Stimulated activated CD4-positive, alpha-beta T cell treated with anti-CD3 and anti-CD28 coated beads, Interleukin-1b, Interleukin-23, amount 100 ng/mL, for 4 hours (primary cell): ENCODE measurements at places on chromosomes 3 and 15.

DNA sequence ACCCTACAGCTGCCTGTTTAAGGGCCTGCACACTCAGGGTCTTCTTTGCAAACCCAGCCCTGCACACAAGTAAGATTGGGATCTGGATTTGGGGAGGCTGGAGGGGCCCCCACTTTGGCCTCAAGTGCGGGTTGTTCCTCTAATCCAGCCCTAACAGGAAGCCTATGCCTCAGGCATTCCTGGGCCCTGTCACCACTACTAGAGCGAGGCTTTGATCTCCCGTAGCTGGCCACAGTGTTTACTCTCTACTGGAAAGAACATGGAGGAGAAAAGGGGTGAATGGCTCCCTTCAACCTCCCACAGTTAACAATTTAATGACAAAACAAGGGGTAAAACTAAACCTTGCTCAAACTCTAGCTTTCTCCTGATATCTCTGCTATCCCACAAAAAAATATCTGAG is 48.4 kb downstream of the DZIP1L start:
- no peak for DNase-seq

GRCh38 chr3:39207361-39208186 is 15.2 kb upstream of the XIRP1 start:
- no peak for DNase-seq

DNA sequence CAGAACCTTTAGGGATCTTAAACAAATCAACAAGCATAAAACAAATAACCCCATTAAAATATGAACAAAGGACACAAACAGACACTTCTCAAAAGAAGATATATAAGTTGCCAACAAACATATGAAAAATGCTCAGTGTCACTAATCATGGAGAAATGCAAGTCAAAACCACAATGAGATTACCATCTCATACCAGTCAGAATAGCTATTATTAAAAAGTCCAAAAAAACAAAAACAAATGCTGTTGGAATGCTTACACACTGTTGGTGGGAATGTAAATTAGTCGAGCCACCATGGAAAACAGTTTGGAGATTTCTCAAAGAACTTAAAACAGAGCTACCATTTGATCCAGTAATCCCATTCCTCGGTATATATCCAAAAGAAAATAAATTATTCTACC is 423.6 kb downstream of the OTOL1 start:
- DNase-seq, result no peak

GRCh38 chr15:81160312-81161159 is 26.5 kb downstream of the CFAP161 start:
- no peak for DNase-seq

DNA sequence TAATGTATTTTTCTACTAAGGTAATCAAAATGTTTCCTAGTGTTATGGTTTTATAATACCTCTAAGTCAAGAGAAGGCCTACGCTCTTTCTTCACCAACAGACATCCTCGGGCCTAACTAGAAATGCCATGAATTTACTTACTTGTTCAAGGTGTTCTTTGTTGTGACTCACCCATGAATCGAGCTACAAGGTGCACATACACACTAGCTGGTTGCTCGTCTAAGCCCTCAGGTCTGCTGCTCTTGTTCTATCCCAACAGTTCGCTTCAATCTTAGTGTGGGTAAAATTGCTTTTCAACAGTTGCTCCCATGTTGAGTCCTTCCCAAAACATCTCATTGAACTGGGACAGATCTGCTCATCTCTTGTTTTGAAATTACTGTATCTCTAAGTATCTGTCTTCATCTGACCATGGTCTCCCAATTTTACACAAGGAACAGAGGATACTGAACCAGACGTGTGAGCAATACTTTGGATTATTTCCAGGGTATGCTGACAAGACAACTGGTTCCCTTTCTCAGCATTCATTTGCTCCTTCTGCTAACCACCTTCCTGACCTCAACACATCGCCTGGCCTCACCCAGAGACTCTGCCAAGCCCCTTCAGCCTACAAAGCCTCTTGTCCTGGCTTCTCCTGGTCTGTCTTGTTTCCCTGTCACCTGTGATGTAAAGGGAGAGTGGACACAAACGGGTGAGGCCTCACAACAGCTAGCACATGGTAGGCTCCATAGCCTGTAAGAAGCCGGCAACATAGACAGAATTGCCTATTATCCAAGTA is 84.2 kb downstream of the NEDD4 start:
- no peak for DNase-seq

GRCh38 chr15:29623116-29623639 is 199.1 kb downstream of the TJP1 start:
- no peak for DNase-seq

GRCh38 chr3:112297714-112298113 is 3.7 kb upstream of the SLC9C1 start:
- no peak for DNase-seq

- DNase-seq, result no peak
These were observed 18.5 kb downstream of the SHQ1 start for GRCh38 chr3:72829701-72830100.

DNA sequence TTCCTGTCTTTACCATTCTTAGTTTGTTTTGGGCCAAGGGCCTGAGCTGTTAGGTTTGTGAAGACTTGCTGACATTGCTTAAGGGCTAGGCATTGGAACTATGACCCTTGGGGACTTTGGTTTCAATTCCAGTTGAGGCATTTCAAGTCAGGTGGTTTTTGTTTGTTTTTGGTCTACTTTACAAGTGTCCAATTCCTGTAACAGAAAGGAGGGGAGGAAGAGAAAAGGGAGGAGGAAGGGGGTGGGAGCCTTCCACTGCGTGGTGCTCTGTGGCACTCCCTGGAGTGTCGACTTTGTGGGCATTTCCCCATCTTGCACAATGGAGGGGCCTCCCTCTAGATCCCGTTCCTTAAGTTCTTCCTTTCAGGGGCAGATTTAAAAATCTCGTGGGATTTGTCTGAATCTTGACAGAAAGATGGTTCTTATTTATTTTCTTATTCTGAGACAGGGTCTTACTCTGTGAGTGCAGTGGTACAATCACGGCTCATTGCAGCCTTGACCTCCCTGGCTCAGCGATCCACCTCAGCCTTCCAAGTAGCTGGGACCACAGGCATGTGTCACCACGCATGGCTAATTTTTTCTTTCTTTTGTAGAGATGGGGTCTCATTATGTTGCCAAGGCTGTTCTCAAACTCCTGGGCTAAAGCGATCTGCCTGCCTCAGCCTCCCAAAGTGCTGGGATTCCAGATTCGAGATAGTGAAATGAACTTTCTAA is 59.5 kb upstream of the RYK start:
- DNase-seq, result no peak

GRCh38 chr15:63972801-63973200 is 73.5 kb downstream of the DAPK2 start:
- no peak for DNase-seq

- DNase-seq, result no peak
These were observed 90.2 kb upstream of the FGF12 start for GRCh38 chr3:192817506-192817905.

- DNase-seq, result no peak
These were observed 155.4 kb upstream of the CCDC54 start for GRCh38 chr3:107221856-107222255.

- no peak for DNase-seq
These were observed 26.5 kb downstream of the GPR15 start for GRCh38 chr3:98558100-98558827.

DNA sequence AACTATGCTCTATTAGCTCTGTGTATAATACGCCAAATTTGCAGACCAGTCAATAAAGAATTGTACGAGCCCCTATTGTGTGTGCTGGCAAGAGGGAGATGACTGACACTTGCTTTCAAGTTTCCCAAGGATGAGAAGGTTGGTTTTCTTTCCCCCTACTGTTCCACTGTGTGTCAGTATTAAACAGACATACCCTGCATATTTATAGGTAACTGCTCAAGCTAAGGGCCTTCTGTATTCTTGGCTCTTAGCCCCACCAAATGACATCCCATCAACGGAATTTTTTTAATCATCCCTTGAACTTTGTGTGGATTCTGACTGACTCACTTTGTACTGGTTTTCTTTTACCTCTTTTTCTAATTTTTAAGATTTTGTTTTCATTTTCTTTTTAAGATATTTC is 60.6 kb upstream of the GYG1 start:
- no peak for DNase-seq

DNA sequence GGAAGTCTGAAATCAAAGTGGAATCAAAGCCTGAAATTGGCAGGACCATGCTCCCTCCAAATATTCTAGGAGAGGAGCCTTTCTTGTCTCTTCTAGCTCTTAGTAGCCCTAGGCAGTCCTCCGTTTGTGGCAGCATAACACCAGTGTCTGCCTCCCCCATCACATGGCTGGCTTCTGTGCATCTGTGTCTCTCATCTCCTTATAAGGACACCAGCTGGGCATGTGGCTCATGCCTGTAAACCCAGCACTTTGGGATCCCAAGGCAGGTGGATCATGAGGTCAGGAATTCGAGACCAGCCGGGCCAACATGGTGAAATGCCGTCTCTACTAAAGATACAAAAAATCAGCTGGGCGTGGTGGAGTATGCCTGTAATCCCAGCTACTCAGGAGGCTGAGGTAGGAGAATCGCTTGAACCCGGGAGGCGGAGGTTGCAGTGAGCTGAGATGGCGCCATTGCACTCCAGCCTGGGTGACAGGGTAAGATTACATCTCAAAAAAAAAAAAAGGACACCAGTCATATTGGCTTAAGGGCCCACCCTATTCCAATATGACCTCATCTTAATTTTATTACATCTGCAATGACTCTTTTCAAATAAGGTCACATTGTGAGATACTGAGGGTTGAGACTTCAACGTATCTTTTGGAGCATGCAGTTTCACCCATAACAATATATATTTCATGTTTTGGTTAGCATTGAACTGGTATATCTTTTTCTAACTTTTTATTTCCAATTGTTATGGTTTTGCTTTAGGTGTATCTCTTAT is 148.0 kb upstream of the TPM1 start:
- DNase-seq, result no peak

GRCh38 chr15:78691167-78691850 is 50.3 kb upstream of the CHRNB4 start:
- DNase-seq, result no peak

DNA sequence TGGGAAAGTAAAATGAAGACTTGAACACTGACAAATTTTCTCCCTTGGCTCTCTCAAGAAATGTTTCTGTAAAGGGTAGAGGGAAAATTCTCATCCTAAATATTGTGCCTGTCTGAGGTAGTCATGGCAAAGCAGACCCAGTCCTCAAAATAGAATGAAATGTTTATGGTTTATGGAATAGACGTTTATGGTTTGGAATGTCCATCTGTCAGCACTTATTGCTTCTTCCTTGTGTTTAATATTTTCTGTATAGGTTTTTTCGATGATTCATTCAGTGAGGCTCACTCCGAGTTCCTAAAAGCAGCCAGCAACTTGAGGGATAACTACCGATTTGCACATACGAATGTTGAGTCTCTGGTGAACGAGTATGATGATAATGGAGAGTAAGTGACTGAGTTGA is 13.9 kb downstream of the ELL3 start:
- DNase-seq, result no peak

DNA sequence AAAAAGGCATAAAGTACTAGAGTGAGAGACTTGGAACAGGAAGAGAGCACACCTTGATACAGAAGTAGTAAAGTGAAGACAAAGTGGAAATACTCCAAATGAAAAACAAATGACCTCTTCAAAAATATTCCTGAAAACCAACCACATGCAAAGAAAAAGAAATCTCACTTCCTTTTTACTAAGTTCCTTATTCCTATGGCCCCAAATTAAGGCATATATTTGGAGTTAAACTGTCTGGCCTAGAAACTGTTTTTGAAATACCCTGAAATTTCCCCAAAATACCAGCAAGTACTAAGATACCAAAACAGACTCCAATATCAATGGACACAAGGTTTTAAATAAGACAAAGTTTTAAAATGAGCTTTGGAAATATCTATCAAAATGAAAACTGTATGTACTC is 58.2 kb downstream of the ZNF148 start:
- no peak for DNase-seq

DNA sequence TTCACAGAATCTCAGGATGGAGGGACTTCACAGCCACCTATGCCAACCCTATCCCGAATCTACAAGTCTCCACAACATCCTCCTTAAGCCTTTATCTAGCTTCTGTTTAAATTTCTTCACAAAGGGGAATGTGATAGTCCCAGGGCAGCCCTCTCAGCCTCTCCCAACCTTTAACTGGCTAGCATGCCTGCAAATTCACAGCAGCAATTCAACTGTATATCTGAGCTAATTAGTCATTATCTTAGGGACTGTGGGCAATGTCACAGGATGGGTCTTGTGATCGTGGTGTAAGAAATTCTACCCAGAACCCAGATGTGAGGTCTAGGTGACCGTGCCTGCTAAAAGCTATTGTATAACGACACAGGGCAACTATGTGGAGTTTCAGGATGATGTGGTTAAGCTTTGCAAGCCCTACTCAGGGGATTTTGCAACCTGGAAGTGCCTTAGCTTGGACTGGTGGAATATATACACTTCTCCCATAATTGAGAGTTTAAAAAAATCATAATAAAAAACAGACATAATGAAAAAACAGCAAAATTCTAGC is 65.5 kb upstream of the FBN1 start:
- no peak for DNase-seq

DNA sequence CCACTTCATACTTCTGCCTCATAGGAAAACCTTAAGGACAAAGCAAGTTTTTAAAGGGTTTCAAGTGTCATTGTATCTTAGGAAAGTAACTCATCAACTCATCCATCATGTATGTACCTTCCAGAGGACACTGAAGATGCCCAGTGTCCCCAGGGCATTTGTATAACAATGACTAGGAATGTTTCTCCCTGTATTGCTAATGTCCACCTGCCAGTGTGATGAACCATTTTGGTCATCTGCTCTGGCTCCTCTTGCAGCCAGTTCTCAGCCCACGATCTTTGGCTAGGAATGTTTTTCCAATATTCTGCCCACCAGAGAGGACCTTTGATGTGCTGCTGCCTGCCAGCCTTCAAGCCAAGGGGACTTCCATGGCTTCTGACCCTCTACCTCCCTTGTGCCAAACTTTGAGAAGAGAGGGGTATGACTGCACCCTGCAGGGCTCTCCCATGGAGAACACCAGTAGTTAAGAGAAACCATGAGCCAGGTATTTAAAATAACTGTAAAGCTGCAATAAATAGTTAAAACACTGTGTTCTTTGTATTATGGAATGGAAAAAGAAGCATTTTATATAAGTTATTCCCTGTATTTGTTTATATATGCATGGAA is 11.4 kb downstream of the LMOD3 start:
- DNase-seq, result no peak

GRCh38 chr3:197598404-197598980 is 42.7 kb upstream of the BDH1 start:
- no peak for DNase-seq

- DNase-seq, result no peak
These were observed 69.1 kb downstream of the FAM174B start for GRCh38 chr15:92586383-92586942.

- no peak for DNase-seq
These were observed 472.4 kb upstream of the UBE2E2 start for GRCh38 chr3:22730701-22731100.

DNA sequence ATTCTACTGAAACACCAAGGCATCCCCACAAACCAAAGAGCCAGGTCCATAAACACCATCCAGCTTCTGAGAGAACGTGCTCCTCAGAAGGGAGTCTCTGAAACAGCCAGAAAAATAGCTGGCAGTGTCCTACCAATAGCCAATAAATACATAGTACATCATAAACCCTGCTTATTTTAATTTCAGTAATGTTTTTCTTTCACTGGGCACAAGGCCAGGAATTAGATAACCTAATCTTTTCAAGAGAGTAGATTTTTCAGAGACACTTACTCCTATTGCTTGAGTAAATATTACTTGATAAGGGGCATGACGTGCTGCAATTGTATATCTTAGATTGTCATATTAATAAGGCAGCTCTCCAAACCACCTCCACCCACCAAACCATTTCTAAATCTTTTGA is 22.7 kb downstream of the GADL1 start:
- no peak for DNase-seq
